ENCODE measurements at places on chromosomes 2 and 18.

DNA sequence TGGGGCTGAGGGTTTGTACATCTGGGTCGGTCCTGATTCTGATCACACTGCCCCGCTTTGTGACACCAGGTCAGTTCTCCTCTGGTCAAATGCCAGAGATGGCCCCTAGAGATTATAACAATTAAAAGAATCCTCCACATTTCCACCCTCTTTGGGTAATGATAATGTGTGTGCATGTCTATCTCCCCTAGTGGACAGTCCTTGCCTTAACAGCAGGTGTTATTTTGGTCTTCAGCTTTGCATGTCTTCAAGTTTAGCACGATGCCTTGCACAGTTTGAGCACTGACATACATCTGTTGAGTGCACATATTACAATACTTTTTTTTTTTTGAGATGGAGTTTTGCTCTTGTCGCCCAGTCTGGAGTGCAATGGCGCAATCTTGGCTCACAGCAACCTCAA, 25.7 kb upstream of the COX7A2L start:
- DNase-seq, result no peak

DNA sequence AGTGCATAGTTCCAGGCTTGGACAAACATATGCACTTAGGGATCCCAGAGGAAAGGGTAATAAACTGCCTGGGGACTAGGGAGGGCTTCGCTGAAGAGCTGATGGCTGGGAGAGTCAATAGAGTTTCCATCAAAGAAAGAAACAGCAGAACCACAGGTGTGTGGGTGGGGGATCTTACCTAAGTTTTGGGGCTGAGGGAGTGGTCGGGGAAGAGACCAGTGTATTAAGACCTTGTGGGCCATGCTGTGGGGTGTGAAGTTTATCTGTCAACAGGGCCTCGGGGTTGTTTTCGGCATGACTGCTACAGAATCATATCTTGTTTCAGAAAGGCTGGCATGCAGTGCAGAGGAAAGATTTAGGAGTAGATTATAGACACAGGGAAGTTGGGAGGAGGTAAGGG, 31.2 kb upstream of the GTF2A1L start:
- no peak for DNase-seq

GRCh38 chr18:5295231-5295920, at the start of gene ZBTB14:
Gene ZBTB14, minus strand, starts transcription at chr18:5295726. Its CDS starts 2,480 bp downstream, at chr18:5293246.
- DNase-seq, result peak; percentile 73

GRCh38 chr18:49926106-49926745, 112.9 kb upstream of the ACAA2 start:
- DNase-seq, result no peak

GRCh38 chr2:150133623-150134022, 353.8 kb downstream of the RND3 start:
- no peak for DNase-seq

DNA sequence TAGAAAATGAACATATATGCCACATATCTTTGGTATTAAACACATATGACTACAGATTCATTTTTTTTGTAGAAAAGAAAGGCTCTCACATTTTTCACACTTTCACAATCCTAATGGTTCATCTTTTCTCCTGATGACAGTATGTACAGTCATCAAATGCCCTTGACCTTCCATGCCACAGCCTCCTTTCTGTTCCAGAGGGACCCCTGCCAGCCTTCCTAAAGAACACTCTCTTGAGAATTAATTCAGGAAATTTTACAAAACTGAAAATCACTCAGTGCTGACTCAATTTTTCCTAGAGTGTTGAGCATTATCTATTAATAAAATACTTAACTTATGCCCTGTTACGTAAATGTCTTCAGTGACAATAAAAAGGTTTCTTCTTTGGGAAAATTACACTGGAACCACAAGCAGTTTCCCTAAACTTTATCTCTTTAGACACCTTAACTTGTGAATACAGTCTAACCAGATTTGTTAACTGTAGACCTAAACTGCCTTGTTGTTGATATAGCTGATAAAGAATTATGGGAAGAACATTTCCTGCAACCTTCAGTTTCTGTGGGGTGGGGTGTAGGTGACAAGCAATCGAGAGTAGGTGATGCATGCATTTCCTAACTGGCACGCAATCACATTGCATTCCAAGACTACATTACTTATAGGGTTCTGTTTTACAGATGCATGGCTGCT, 15.3 kb upstream of the ACOXL start:
- DNase-seq, result no peak

- DNase-seq, result no peak
These were observed 68.9 kb downstream of the RTN4 start for GRCh38 chr2:54981385-54981784.

GRCh38 chr2:22882011-22882410, 503.0 kb upstream of the KLHL29 start:
- no peak for DNase-seq

DNA sequence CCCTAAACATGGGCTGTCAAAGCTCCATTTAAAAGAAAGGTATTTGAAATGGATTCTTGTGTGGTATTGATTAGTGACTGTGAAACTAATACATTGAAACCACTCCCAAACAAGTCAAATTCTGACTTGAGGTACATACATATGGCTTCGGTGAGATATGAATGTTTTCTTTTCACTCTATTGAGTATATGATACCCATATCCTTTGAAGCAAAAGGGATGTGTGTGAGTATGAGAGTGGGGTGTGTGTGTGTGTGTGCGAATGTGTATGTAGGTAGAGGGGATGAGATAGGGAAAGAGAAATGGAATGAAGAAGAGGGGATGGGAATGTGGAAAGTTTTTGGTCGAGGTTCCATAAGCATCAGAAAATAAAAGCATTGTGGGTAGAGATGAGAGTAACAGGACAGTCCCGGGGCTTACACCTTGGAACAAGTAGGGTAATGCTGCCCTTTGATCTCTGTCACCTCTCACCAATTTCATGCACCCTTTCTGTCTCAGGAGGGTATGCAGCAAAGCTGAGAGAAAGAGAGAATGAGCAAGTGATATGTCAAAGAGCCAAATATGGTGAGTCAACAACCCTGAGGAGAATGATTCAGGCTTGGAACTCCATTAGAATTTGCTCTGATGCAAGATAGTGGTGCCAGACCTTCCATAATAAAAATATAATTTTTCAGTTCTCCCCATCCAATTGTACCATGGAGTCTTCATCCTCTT, 64.0 kb upstream of the ZEB2 start:
- no peak for DNase-seq

DNA sequence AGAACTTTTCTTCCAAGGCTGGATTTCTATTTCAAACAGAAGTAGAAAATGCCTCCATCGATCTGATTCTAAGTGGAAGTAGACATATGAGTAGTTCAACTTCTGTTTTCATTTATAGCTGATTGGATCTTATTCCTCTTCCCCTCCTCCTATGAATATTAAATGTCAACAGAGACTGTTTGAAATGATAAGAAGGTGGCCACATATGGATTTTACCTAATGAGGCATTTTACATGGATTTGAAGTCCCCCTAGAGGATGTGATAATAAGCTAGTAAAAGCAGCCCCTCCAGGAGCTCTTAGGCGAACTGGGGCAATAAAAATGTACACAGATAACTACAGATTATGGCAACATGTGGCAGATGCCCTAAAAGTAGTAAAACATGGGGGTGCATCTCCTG, 71.0 kb downstream of the UPP2 start:
- no peak for DNase-seq

Measured in heart right ventricle (tissue), 16 donors.